ENCODE measurements at places on chromosomes 4 and X.

GRCh38 chrX:16466640-16467432 lies 183.1 kb upstream of the S100G start:
- DNase-seq: no peak

DNA sequence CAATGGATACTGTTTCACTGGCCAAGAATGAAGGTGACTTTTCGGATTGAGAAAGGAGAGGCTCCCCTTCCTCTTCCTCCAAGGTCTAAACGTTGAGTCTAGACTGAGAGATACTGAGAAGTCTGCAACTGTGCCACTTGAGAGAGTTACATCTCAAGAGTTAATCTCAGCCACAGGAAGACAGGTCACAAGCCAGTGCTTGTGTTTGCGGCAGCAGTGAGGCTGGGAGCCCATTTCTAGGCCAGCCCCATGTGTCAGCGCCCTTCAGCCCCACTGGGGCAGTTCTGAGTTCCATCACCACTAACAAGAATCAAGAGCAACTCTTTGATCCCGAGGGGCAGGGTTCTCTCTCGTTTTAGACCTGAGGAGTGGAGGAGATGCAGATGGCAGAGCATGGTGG lies 7.3 kb upstream of the SEC24D start:
- no peak for DNase-seq

DNA sequence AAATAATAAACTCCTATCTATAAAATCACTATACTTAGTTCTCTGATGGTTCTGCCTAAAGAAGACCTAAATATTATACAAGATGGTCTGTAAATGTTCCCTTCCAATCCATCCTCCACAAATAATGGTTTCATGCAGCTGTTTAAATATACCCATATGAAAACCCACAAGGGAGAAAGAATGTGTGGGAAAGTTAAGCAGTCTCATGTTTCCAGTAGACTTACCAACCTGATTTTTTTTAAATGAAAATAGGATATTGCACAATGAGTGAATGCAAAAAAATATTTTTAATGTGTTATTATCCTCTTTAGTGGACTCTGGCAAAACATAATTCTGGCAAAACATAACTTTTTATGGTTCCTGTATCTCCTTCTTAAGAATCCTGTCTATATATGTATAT lies 23.3 kb downstream of the CAMK2D start:
- peak; percentile 57 for DNase-seq

DNA sequence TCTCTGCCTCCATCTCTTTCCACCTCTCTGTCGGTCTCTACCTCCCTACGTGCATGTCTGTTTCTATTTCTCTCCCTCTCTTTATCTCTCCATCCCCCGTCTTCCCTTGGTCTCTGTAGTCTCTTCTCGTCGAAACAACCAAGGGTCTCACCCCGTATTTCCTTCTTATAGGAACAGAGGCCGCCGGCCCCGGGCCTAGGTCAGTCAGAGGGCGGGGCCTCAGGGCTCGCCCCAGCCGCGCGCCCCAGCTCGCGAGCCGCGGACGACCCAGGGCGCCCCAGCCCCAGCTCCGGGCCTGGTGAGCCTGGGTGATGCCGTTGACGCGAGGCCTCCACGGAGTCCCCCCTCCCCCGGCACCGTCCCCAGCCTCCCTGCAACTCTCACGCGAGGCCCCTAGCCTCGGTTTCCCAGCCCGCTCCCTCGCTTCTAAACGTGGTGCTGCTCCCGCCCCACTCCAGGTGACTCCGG lies 6.6 kb downstream of the TIMM17B start:
- no peak for DNase-seq

DNA sequence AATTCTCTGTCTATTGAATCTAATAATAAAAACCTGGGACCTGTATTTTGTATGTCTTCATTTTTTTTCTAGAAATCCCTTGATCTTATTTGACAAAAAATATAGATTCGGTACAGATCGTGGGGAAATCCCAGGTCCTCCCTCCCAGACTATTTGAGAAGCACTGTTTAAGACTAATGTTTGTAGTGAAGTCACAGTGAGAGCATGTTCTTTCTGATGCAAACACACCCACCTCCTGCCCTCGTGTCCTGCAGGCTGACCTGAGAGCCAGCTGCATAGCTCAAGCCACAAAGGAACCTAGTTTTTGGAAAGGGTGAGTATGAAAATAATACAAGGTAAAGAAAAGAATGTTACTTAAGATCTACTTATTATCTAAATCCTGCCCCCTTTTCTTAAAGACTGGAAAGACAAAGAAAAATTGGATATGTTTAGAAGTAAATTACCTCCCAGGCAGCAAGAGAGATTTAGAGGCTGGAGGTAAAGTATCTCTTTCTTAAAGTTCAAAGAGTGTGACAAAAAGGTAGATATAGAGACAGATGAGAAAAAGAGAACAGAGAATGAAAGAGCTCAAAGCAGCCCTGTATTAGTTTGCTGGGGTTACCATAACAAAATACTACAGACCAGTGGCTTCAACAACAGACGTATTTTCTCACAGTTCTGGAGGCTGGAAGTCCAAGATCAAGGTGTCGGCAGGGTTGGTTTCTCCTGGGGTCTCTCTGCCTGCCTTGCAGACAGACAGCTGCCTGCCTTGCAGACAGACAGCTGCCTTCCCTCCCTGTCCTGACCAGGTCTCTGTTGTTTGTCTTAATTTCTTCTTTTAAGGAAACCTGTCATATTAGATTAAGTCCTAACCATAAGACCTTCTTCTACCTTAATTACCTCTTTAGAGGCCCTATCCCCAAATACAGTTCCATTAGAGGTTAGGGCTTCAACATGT lies 20.4 kb upstream of the DCTD start:
- no peak for DNase-seq

DNA sequence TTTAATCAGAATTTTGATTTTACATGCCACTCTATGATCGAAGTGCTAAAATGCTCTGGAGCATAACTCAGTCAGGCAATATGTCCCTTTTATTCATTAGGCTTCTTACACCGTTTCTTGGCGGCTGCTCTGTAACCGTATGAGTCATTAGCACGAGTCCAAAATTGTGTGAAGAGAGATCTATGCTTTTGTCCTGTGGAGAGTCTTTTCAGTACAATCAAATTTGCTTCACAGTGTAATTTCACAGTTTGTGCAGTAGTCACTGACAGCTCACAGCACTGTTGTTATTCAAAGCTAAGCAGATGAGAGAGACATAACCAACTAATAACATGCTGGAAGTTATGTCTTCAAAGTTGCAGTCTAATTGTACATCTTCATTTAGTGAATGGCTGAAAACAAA lies 167.8 kb downstream of the PCDH10 start:
- DNase-seq: no peak

DNA sequence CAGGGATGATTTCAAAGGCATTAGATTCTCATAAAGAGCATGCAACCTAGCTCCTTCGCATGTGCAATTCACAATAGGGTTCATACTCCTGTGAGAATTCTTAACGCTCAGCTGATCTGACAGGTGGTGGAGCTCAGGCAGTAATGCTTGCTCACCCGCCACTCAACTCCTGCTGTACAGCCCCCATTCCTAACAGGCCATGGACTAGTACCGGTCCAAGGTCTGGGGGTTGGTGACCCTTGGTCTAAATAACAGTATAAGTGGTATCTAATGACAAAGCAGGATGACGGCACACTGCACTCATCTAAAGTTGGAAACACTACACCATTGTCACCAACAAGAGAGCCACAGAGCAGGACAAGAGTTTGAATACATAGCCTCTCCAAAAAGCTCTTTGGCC lies 28.5 kb downstream of the ADGRA3 start:
- no peak for DNase-seq

DNA sequence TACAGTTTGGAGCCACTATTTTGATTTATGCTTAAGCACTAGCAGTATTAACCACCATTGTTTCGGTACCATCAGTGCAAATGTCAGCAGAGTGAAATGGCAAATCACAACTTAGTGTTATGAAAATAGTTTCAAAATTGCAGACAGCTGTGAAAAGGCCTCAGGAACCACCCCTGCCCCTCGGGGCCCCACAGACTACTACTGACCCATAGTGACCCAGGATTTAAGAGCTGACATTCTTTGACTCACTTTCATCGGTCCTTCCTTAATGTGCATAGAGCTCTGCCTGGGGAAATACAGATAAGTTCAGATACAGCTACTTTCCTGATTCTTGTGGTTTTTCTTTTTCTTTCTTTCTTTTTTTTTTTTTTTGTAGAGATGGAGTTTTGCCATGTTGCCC lies 3.3 kb upstream of the BBS7 start:
- DNase-seq: peak; percentile 26

- DNase-seq: no peak
Observed at GRCh38 chr4:174349156-174349555, 65.4 kb downstream of the CEP44 start.

DNA sequence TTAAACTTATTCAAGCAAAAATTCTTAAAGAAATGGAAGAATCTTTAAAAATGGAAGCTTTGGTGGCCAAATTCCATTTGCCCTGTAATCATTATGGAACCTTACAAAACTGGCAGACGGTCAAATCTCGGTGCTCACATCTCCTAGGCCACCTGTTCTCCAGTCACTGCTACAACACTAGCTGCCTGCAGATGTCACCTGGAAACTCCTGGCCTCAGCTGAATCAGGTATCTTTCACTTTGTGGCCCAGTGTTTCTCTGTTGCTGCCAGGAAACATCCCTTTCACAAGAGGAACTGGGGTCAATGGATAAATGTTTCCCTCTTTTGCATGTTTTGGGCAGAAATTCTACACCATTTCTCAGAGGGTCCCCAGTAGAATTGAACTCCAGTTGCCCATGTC lies 4.2 kb upstream of the CXCL3 start:
- no peak for DNase-seq

GRCh38 chr4:20724915-20725314 lies 24.7 kb downstream of the PACRGL start:
- no peak for DNase-seq

- no peak for DNase-seq
Observed at GRCh38 chr4:138891631-138892031, 124.0 kb upstream of the NOCT start.

GRCh38 chrX:74371425-74372222 lies 49.7 kb upstream of the SLC16A2 start:
- DNase-seq: no peak

DNA sequence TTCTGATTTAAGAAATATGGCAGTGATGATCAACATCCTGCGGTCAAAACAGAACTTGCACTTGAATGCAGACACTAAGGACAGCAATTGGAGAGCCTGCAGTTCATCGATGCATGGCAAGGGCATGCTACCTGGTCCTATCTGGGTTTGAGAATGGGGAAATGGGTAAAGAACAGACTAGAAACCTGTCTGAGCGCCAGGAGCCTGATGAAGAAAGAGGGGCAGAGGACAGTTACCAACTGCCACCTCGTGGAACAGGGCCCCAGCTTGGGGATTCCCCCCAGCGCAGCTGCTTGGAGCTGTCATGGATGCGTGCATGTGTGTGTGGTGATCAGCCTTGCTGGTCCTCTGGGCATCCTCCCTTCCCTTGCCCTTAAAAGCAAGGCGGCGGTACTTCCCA lies 30.2 kb upstream of the NKRF start:
- DNase-seq: no peak

- DNase-seq: no peak
Observed at GRCh38 chr4:5082376-5082775, 31.1 kb downstream of the STK32B start.

DNA sequence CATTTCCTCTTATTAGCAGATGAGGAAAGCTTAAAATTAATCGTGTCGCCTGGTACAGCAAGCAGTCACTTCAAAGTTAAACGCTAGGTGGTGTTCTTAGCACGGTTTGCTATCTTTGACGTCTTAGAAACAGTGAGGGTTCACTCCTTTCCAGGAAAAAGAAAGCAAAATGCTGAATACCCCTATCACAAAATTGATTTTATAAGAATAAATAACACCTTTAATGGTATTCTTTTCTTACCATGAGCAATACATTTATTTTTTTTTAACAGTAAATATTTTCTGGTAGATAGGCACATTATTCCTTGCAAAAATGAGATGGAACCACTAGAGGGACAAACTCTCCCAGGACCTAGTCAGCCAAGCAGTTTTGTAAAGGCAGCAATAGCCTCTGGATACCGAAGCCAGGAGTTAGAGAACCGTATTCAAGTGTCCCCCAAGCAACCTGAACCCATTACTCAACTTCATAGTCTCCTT lies 153.9 kb downstream of the KDR start:
- DNase-seq: peak; percentile 53

GRCh38 chr4:12123707-12124106 lies 695.0 kb upstream of the HS3ST1 start:
- DNase-seq: no peak

GRCh38 chr4:48379587-48380180 lies 38.4 kb downstream of the SLAIN2 start:
- no peak for DNase-seq

GRCh38 chrX:54529151-54529550 lies 868 bp upstream of the GNL3L start:
- DNase-seq: no peak

GRCh38 chr4:184722798-184723197 lies 11.1 kb downstream of the CENPU start:
- no peak for DNase-seq

DNA sequence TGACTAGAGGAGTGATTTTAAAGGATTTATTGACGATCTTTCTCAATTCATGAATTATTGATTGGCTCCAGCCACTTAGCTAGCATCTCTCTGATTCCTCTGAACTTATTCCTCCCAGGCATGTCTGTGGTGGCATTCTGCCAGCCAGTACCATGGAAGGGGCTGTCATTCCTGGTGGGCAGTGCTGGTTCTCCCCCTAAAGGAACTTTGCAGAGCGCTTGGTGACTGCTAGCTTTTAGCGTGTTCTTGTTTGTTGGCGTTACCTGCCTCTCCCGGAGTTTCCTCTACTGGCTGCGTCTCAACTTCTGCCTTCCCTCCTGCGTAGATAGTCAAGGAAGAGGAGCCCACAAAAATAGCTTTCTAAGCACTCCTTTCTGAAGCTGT lies 19.3 kb downstream of the SRD5A3 start:
- no peak for DNase-seq

- peak; percentile 3 for DNase-seq
Observed at GRCh38 chrX:118627084-118627758, 100.2 kb upstream of the IL13RA1 start.

- no peak for DNase-seq
Observed at GRCh38 chrX:85365370-85365995, 14.0 kb downstream of the POF1B start.

DNA sequence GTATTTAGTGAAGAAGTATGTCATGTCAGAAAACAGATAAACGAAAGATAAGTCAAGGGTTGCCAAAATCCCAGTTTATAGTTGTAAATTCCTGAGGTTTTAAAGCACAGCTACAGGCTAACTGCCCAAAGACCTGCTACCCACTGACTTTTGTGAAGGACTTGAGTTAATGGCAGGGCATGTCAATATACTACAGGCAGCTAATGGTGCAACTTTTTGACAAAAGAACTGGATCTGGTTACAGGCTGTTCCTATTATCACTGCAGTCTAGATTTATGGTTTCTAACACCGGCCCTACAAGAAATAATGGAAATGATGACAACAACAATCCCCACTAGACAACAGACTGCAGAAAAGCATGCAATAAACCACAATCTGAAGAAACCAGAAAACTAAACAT lies 6.4 kb downstream of the SCML2 start:
- DNase-seq: peak; percentile 4

GRCh38 chr4:3328814-3329663 lies 36.2 kb downstream of the RGS12 start:
- DNase-seq: no peak
